Stimulated activated CD8-positive, alpha-beta memory T cell treated with anti-CD3 and anti-CD28 coated beads, Interleukin-4, amount 100 ng/mL, for 4 hours (primary cell): ENCODE measurements at places on chromosomes 4 and X.

DNA sequence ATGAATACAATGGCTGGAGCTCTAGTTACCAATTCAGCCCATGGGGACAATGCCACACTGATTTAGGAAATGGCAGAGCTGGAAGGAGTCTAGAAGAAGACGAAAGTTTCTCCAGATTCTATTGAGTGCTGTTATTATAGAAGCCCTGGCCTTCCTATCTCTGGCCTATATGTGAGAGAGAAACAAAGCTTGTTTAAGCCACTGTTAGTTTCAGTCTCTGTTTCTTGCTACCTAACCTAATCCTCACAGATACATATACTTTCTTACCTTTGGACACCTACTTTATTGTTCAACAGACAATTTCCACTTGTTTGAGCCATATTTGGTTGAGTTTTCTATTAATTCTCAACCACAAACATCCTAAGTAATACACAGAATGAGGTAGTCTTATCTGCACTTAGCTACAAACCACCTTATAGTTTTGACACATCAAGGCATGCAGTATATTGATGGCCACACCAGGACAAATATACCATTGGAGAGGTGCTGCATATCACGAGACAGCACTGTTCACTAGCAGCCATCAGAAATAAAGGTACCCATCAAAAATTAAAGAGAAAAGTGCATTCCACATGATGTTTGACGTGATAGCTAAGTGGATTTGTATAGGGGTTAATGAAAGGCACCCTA is 190.2 kb downstream of the SMIM20 start:
- no peak for DNase-seq

DNA sequence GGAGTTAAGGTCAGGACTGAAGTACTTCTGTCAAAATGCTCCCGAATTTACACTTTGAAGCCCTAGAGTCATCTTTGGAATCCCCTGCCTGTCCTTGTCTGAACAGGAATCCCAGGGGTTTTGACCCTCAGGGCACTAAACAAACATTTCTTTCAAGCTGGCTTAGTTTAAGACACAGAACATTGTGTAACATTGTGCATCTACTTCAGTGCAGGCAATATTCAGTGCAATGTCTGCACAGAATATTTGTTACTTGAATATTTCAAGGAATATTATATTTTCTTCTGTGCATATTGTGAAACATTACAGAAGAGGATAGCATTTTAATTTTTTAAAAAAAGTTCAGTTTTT is 763.4 kb downstream of the PCDH18 start:
- no peak for DNase-seq

DNA sequence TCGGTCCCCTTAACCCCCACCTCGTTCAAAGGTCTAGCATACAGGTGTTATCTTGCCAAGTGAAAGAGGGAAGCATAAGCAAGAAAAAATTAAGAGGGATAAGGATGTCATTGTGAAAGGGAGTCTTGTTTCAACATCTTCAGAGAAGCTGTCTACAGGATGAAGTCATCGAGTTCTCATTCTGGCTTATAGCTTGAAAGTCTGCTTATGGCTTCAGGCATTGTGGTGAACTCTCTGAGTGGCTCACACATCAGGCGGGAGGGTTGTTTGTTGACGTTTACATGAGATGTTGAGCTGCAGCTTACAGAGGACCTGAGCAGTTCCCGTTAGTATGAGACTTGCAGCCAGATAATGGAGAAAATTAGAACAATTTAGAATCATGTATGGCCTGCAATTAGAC is 16.6 kb downstream of the MAGEA9B start:
- no peak for DNase-seq

DNA sequence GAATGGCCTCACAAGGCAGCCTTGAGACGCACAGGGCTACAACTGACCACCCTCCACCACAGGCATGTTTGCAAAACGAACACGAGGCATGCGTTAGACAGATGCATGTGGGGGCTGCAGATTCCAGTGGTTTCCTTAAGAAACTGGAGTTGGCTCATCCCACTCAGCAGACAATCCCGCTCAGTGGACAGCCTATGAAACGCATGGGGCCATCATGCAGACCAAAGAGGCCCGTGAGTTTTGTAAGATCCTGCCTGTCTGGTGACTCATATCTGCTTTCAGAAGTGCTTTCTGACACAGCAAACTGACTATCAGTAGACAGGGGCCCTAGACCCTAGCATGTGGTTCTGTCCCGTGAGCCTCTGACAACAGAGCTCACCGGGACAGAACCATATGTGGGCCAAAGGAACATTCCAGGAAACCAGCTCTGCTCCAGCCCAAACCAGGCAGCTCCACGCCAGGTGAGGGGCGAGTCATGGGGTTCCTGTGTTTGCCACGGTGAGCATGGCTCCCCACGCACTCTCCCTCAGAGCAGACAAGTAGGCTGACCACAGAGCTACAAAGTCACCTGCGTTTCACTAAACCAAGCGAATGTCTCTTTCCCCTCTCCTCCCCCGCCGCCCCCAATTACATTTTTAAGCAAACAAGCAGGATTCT is 74.4 kb downstream of the MTMR1 start:
- DNase-seq, result no peak

DNA sequence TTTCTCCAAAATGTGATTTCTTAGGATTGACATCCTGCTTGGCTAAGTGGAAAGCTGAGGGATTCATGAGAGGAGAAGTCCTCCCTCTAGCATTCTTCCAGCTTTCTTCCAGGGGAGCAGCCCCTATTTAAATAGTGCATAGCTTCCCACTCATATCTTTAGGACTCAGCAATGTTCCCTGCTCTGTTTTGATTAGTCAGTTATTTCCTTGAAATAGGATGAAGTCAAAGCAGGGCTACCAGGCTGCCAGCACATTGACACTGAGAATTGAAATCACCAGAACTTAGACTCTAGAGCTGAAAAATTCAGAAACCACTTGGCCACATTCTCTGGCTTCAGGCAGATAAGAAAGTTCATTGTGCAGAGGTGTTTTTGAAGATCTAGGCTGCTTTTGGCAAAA is 74.7 kb upstream of the SMAD1 start:
- DNase-seq, result no peak
